ENCODE measurements at places on chromosomes 4 and X. TPM values are rescaled to one million over a fixed set of nuclear protein-coding genes. Genes with fewer than 3 reads are reported as not detected.

Gene GRIA2
- total RNA-seq = 1.1 TPM

Gene HSFX4
- not detected for total RNA-seq

Gene PROM1
- total RNA-seq = 21.2 TPM

Gene GATA1
- total RNA-seq = not detected
